Stimulated activated CD4-positive, alpha-beta T cell treated with anti-CD3 and anti-CD28 coated beads, Interleukin-1b, Interleukin-23, amount 100 ng/mL, for 1 hour (primary cell): ENCODE measurements at places on chromosomes 2 and 18.

DNA sequence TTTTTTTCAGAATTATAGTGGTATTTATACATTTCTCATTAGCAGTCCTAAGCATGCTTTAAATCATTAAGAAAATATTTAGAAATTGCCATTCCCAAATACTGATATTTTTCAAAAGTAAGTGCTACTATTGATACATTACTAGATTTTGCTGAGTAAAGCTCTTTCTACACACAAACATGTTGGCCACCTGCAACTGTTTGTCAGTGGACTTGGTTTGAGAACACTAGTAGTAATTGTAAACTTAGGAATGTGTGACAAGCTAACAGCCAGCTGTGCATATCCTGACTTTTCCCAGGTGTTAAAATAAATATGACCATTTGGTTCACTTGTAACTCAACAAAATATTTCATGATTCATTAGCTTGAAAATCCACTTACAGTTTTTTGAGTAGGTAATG is 103.1 kb downstream of the MSTN start:
- no peak for DNase-seq

GRCh38 chr2:204687776-204688175 is 142.5 kb downstream of the PARD3B start:
- no peak for DNase-seq

DNA sequence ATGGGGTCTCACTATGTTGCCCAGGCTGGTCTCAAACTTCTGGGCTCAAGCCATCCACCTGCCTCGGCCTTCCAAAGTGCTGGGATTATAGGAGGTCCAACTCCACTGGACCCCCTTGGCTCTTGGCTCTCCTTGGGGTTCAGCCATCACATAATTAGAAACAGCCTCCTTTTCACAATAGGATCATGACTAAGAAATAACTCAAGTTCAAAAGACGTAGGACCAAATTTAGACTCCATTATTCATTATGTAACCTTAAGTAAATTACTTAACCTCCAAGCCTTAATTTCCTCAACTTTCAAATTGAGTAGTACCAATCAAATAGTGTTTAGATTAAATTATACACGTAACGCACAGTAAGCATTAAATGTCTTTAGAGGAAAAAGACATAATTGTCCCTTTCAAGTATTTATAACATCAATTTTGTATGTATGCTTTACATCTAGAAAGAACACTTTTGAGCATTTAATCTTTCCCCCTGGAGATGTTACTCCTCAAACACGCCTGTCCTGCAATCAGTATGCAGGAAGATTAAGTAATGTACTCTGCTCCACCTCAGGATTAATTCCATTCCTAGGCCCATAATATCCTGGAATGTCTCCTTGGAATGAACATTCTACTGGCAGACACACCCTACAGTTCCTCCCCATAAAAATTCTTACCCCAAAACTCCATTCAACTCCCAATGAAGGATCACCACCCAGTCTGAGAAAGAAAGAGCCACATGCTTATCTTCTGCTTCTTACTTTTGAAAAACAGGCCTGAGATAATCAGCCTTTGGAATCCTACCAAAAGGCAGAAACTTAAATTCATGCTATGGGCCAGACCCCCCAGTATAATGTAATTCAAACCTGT is 49.1 kb downstream of the COBLL1 start:
- no peak for DNase-seq

- DNase-seq, result no peak
Observed at GRCh38 chr2:42839809-42840501, 47.6 kb upstream of the HAAO start.

- DNase-seq, result no peak
Observed at GRCh38 chr2:143551971-143552650, 422.9 kb downstream of the ARHGAP15 start.

GRCh38 chr2:67642046-67642382 is 244.9 kb downstream of the ETAA1 start:
- DNase-seq, result no peak

DNA sequence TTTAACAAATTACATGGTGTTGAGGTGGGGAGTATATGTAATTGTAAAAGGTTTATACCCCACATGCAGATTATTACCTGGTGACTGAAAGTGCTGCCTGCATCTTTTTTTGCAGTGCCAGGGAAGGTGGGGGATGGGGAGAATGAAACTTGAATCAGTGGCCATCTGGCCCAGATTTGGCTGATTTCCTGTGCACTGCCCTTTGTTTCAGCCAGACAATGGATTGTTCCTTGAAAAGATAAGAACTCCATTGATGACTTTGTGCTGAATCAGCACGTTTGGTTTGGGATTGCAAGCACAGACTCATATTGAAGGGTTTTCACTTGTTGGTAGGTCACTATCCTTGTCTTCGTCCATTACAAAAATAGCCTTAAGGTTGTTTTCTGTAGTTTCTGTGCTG is 20.9 kb downstream of the GREB1L start:
- no peak for DNase-seq

GRCh38 chr18:49230326-49230725 is 230.1 kb downstream of the DYM start:
- no peak for DNase-seq

DNA sequence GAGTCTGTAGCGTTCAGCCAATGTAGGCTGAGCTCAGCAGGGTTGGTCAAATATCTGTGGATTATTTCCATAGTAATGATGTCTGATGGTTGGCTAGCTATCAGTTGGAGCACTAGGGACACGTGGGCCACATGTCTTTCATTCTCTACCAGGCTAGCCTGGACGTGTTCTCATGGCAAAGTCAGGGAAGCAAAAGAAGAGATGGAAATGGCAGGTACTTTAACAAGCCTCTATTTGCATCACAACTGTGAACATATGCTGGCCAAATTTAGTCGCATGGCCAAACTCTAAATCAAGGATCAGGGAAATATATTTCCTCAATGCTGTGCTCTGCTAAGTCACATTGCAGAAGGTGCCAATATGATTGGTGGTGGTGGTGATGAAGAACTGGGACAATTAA is 371.6 kb upstream of the CHST9 start:
- no peak for DNase-seq

DNA sequence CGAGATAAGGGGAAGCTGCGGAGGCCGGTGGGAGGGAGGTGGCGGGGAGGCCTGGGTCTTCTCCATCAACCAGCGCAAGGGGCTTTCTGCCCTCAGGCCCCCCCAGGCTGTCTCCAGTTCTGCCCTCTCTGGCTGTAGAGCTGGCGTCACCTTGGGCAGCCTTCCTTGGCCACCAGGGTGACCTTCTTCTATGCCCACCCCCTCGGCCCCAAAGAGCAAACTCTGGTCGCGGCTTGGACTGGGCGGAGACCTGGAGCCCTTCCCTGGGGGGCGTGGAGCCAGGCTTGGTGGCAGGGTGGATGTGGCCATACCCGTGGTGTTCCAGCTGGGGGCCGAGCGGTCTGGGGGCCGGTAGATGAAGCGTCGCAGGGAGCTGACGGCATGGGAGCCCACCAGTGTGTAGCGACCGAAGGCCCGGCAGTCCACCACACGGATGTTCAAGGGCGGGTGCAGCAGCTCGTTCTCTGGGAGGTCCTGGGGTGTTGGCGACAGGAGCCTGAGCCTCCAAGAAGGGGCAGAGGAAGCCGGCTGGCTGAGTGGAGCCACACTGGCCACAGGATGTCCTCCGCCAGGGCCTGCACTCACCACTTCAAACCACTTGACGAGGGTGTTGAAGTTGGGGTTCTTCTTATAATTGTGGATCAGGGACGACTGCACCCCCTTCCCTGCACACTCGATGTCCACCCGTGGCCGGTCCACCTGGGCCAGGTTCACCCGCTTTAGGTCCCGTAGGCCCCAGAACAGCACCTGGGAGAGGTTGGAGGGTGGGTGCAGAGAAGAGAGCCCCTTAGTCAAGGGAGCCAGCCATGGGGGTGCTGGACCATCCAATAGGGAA is 4.9 kb downstream of the OTOF start:
- DNase-seq, result no peak

DNA sequence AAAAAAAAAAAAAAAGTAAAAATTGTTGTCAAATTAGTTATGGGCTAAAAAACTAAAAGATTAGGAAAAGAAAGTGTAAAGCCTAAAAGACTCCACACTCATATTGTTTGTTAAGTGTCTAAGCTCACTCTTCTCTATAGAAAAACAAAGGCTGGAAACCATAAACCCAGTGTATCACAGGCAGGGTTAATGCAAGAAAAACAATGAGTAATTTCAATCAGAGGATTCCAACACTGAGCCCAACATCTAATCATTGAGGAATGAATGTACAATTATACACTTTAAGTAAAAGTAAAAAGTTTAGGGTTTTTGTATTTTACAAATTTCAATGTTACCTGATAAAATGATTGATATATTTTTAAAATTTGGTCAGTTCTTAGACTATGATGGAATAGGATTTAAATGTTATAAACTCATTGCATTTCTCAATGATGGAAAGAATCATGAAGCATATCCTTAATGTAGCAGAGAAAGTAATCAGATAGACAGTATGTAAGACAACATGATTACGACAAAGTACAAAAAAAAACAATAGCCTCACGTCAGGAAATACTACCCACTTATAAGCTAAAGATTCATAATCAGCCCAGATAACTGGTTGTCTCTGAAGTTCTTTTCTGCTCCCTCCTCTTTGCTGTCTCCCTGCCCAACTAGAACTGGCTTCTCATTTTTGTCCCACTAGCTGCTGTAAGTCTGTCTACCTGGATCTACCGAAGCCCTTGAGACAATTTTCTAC is 44.5 kb upstream of the SP3 start:
- no peak for DNase-seq

GRCh38 chr2:53286345-53286744 is 481.3 kb upstream of the CHAC2 start:
- DNase-seq, result no peak

DNA sequence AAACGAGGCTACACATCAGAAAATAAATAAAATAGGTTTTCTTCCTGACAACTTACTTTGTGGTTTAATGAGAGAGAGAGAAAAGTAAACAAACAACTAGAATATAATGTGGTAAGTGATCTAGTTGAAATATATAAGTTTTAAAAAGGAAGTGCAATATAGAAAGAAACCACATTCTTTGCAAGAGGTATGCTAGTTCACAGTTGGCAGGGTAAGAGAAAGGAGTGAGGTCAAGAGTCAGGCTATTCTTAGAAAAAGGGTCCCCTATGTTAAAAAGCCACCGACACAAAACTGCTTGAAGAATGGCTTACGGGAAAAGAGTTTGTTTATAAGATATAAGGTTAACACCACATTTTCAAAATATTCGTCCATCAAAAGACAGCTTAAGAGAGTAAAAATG is 462.1 kb downstream of the ERBB4 start:
- no peak for DNase-seq

- no peak for DNase-seq
Observed at GRCh38 chr2:73105511-73105971, 7.2 kb downstream of the RAB11FIP5 start.

- no peak for DNase-seq
Observed at GRCh38 chr2:19575641-19576040, 217.2 kb upstream of the OSR1 start.

- no peak for DNase-seq
Observed at GRCh38 chr2:156331572-156332283, 793 bp downstream of the NR4A2 start.

DNA sequence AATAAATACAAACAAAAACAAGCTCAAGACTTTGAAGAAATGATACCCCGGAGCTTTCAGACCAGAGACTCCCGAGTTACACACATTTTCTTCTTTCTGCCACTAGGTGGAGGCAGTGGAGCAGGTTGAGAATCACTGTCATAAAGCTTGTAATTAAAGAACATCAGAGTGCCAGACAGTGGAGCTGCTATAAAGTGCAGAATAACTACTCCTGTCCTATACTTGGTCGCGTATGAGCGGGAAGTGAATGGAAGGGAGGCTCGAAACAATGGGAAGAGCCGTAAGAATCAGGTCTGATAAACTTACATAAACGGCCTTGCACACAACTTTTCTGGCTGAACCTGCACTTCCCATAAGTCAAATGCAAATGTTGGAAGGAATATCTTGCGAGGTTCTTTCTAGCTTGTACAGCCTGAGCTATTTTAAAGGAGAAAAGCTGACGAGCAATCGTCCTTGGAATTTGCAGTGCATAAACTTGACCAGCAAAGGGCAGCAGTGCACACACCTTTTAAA is 189.0 kb downstream of the RPIA start:
- DNase-seq, result no peak

GRCh38 chr2:98975611-98976010 is 39.6 kb upstream of the CRACDL start:
- no peak for DNase-seq

- DNase-seq, result no peak
Observed at GRCh38 chr2:99940963-99941362, 201.4 kb downstream of the AFF3 start.

DNA sequence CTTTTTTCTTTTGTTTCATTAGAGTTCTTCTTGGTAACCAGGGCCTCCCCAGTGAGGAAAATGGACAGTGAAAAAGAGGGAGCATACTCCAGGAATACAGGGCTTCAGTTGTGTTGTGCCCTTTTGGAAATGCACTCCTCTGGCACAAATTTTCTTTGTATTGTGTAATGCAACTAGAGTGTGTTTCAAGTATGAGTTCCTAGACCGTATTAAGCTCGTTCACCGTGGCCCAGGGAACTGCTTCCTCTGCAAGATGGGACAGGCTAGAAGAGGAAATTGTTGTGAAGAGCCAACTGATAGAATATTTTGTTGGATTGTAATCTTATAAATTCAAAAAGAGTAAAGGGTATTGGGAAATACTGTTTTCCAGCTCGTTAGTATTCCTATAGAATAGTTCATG is 137.2 kb upstream of the TTC39C start:
- no peak for DNase-seq

DNA sequence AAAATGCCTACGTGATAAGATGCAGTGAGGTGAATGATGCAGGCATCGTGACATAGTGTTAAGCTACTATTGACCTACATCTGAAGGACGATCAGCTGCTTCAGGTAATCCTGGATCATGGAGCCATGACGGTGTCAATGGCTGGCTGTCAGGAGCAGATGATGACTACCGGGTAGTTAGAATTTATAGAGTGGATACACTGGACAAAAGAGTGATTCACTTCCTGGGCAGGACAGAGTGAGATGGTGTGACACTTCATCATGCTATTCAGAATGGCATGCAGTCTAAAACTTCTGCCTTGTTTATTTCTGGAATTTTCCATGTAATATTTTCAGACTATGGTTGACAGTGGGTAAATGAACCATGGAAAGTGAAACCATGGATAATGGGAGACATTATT is 29.5 kb downstream of the METTL8 start:
- DNase-seq, result no peak

DNA sequence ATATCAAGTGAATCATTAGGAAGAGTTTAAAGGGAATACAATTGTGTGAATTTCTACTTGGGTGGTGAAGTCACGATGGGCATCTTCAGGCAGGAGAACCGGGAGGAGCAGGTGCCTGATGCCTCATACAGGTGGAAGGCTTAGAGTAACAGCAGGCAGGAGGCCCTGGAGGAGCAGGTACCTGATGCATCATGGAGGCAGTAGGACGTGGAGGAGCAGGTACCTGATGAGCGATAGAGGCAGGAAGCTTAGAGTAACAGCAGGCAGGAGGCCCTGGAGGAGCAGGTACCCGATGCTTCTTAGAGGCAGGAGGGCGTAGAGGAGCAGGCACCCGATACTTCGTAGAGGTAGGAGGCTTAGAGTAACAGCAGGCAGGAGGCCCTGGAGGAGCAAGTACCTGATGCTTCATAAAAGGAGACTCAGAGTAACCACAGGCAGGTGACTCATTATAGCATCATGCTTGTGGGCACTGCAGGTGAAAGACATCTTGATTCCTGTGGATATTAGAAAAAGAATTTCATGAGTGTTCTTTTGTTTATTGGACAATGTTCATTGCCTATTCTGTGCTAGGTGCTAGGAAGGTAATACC is 133.9 kb downstream of the ATP9B start:
- no peak for DNase-seq

- DNase-seq, result peak; percentile 48
Observed at GRCh38 chr2:189580658-189581353, at the start of gene SLC40A1. Gene SLC40A1 (minus strand): TSS chr2:189580786. CDS start chr2:189580460, 326 bp downstream.
